Upper lobe of left lung (tissue), 6 donors: ENCODE measurements at places on chromosomes 1 and 21. TPM values are rescaled to one million over a fixed set of nuclear protein-coding genes. Genes with fewer than 3 reads are reported as not detected.
A peak's percentile ranks its signal among the peaks of the same experiment; 100 is the strongest.

GRCh38 chr21:36881228-36881627 lies 85.2 kb downstream of the HLCS start:
- H3K27me3 ChIP-seq, result no peaks in the 10 kb centered on the region
- no peak for DNase-seq
- H3K4me1 ChIP-seq, result no peaks in the 10 kb centered on the region

GRCh38 chr1:217392441-217392840 lies 238.4 kb downstream of the GPATCH2 start:
- no peaks in the 10 kb centered on the region for H3K36me3 ChIP-seq
- no peak for DNase-seq
- no peak overlapping the region for H3K4me3 ChIP-seq
- H3K4me1 ChIP-seq, result no peaks in the 10 kb centered on the region
- H3K27ac ChIP-seq, result no peak overlapping the region
- no peaks in the 10 kb centered on the region for H3K27me3 ChIP-seq

GRCh38 chr1:245560316-245560859 lies 405.6 kb downstream of the KIF26B start:
- H3K27ac ChIP-seq, result no peak overlapping the region
- DNase-seq, result no peak
- H3K36me3 ChIP-seq, result no peaks in the 10 kb centered on the region
- H3K4me3 ChIP-seq, result no peak overlapping the region

GRCh38 chr1:53073868-53074311 lies 11.9 kb downstream of the PODN start:
- H3K27me3 ChIP-seq, result no peaks in the 10 kb centered on the region
- DNase-seq, result peak; percentile 65
- no peak overlapping the region for H3K27ac ChIP-seq

DNA sequence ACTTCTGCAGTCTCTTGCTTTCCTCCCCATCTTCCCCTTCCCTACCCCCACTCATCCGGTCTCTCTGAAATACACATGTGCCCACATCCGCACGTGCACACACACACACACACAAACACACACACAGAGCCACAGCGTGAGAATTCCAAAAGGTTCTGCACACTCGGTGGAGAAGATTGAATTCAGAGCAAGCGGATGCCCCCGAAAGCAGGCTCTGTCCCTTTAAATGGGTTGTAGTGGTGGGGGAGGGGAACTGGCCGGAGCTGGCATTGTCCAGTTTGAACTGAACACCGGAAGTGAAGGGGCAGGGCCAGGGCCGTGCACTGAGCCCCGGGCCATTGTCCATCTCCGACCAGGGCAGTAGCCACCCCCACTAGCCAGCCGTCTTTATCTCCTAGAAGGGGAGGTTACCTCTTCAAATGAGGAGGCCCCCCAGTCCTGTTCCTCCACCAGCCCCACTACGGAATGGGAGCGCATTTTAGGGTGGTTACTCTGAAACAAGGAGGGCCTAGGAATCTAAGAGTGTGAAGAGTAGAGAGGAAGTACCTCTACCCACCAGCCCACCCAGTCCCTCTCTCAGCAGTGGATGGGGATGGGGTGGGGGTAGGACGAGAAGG lies 1.3 kb upstream of the LIN28A start:
- H3K4me1 ChIP-seq, result peaks cover 7% of the 10 kb centered on the region
- no peak overlapping the region for H3K27ac ChIP-seq
- no peaks in the 10 kb centered on the region for H3K36me3 ChIP-seq
- H3K27me3 ChIP-seq, result peaks cover 34% of the 10 kb centered on the region
- H3K4me3 ChIP-seq, result no peak overlapping the region
- no peak for DNase-seq

- peaks cover 26% of the 10 kb centered on the region for H3K4me1 ChIP-seq
- H3K4me3 ChIP-seq, result no peak overlapping the region
- DNase-seq, result no peak
These were observed 1.4 kb downstream of the MAB21L3 start for GRCh38 chr1:116112388-116113140.

DNA sequence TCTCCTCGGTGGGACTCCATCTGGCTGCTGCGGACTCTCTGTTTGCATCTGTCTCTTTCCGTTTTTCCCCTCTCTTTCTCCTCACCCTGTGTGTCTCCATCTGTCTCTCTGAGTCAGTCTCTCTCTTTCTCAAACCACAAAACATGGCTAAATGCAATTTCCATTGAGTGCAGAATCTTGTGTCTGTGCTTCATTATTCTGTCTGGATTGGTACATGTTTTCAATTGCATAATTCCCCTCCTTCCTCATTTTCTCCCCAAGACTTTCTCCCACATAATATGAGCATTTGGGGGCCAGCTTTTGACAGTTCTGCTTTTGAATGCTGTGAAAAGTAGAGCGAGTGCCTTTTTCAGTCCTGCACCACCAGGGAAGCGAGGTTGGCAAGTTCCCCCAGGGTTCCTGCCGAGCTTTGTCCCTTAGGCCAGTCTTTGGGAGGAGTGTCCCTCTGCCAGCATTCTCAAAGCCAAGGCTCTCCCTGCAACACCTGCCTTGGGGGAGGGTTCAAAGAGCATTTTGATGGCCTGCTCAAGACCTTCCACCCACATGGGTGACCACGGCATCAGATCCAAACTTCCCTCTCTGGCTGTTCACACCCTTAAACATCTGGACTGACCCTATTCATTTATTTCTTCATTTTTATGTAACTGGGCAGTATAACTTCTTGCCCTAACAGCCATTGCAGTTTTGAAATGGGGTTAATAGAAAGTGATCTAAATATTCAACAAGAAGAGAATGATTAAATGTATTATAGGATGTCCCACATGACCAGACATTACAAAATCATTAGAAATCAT lies 32.8 kb upstream of the SCMH1 start:
- H3K27me3 ChIP-seq, result no peaks in the 10 kb centered on the region
- peak; percentile 31 for DNase-seq
- H3K27ac ChIP-seq, result peak overlapping the region; percentile 12
- no peaks in the 10 kb centered on the region for H3K4me1 ChIP-seq
- H3K4me3 ChIP-seq, result no peak overlapping the region

DNA sequence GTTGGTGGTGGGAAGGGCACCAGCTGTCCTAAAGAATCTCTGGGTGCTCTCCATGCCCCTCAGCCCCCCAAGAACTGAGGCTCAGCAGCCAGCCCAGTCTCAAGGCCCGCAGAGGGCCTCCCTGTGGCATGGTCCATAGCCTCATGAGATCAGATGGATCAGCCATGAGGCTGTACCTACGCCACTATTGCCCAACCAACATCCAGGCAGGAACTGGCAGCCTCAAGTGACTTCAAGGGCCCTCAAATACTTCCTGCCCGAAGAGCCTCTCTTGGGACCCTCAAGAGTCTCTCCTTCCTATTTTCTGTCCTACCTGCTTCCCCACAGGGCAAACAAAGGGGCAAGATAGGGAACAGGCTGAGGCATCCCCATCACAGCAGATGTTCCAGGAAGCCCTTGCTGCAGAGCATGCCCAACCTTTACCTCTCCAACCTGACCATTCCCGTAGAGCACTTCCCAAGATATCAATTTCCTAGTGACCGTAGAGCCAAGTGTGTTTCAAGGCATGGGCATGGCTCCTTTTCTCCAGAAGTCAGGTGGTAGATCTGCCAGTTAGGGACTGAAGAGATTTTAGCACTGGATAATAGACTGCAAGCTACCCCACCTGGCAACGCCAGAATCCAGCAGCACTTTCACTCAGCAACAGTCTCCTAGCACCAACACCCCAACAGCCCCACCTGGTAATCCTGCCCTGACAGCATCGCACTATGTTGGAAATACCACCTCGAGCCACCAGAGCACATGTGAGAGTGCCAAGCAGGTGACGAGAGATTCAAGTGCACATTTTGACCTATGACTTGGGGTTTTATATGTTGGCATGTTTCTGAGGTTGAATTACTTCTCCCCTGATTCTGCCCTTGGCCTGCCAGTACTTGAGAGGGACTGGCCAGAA lies 13.7 kb upstream of the MFSD2A start:
- no peaks in the 10 kb centered on the region for H3K36me3 ChIP-seq
- DNase-seq, result peak; percentile 70
- H3K27me3 ChIP-seq, result no peaks in the 10 kb centered on the region
- H3K4me1 ChIP-seq, result peaks cover 12% of the 10 kb centered on the region

PTAFR gene
- 27.2 TPM for total RNA-seq
